Glomerular endothelial cell (primary cell): ENCODE measurements at places on chromosomes 1 and 21. TPM values are rescaled to one million over a fixed set of nuclear protein-coding genes. Genes with fewer than 3 reads are reported as not detected.

CYP4A22 gene
- total RNA-seq = not detected in 2 replicates

NGF gene
- total RNA-seq = 0.93 TPM in 1 of 2 replicates, not detected in the other

NR0B2 gene
- not detected in 2 replicates for total RNA-seq

GRCh38 chr1:213987927-213988506 is at the start of gene PROX1:
Gene PROX1 (plus strand): TSS chr1:213987973. CDS start chr1:213996536, 8,563 bp downstream.
- peak; percentile 61 for DNase-seq

GRCh38 chr1:58543260-58543659 is 3.3 kb downstream of the OMA1 start:
- DNase-seq = no peak

GRCh38 chr1:162185314-162186025 is 116.0 kb downstream of the NOS1AP start:
- DNase-seq = no peak

- DNase-seq = no peak
Measured at GRCh38 chr1:228101994-228102790, 933 bp downstream of the C1orf35 start.

DNA sequence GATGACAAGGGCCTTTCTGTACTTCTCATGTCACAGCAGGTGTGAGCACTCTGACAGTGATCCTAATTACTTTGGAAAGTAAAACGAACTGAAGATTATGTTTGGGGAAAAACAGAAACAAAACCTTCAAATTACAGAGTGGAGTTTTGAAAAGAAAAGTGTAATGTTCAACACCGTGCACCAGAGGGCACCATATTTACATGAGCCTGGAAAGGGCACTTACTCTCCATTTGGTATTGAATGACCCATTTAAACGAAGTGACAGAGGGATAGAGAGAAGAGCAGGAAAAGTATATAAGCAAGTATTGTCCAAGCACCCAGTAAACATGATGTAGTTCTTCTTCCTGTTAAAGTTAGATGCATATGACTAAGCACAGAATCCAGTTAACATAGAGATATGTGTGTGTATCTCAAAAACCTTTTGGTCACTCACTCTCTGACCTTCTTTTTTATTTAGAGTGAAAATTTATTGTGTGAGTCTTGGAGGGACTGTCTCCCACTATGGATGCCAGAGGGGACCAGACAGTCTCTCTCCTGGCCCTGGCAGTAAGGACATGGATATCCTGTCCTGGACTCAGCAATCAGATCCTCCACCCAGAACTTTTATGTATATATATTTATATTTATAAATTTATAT is 3.8 kb upstream of the RGSL1 start:
- DNase-seq = peak; percentile 20

GRCh38 chr21:34351786-34352241 is 12.0 kb upstream of the KCNE2 start:
- DNase-seq = no peak

DNA sequence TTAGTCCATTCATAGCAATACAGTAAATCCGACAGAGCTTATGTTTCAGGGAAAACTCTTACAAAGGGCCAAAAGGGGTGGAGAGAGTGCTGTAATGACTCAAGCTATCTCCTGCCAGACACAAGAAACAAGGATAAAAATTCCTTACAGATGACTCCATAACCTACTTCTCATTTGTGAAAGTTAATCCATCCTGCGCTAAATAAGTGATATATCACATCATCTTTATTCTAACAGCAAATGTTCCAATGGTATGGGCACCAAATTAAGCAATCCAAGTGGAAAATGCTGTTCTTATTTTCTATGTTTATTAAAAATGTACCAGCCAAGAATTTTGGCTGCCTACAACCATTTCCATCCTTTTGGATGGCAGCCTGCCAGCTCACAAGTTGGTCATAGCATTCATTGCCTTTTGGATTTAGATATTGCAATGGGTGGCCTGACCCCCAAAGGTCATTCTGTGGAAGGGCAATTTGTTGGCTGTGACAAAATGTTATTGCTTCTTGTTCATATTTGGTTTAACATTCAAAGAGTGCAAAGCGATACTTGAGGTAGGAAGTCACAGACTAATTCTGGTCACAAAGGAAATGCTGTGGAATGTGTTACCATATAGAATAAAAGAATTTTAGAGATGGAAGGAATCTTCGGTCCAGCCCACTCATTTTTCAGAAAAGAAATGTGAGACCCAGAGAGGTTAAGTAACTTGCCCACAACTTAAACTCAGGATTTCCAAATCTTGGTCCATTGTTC is 2.8 kb upstream of the ENAH start:
- peak; percentile 84 for DNase-seq

- no peak for DNase-seq
Measured at GRCh38 chr1:176876966-176877515, 287.5 kb downstream of the ASTN1 start.

DNA sequence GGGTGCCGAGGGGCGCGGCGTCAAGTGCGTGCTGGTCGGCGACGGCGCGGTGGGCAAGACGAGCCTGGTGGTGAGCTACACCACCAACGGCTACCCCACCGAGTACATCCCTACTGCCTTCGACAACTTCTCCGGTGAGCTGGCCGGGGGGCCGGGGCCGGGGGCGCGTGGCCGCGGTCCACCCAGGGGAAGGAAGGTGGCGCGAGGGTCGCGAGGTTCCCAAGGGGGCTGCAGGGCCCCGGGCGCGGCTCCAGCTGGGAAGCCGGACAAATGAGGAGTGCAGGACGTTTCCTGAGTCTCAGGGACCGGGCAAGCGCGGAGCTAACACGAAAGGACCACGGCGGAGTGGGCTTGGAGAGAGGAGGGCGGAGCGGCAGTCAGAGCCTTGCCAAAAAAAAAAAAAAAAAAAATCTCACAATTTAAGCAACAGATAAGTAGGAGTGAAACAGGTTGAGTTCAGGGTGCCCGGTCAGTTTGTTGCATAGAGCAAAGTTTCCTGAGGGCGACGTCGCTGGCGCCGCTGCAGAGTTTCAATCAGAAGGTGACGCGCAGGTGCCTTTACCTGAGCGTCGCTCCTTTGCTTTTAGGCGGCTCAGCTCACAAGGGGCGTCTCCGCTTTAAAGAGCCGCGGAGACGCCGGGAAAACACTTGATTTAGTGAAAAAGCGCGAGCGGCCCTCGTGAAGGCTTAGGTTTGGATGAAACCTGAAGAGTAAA is 750 bp downstream of the RHOU start:
- DNase-seq = no peak

GRCh38 chr1:234609691-234610042 is 311 bp downstream of the IRF2BP2 start:
- DNase-seq = no peak

- no peak for DNase-seq
Measured at GRCh38 chr21:21722731-21723130, 724.5 kb downstream of the NCAM2 start.

DNA sequence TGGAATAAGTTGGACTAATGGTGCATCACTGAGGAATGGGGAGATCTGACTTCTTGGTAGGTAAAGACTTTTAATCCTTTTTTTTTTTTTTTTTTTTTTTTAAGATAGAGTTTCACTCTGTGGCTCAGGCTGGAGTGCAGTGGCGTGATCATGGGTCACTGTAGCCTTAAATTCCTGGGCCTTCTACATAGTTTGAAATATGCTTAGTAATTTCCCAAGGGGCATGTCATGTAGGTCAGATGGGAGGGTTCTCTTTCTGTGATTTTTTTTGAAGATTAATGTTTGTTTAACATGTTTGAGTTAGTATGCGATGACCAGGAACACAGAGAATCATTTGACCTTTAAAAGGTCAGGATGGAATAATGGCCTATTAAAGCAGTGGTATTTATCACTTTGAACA is 129.1 kb downstream of the S1PR1 start:
- no peak for DNase-seq

DNA sequence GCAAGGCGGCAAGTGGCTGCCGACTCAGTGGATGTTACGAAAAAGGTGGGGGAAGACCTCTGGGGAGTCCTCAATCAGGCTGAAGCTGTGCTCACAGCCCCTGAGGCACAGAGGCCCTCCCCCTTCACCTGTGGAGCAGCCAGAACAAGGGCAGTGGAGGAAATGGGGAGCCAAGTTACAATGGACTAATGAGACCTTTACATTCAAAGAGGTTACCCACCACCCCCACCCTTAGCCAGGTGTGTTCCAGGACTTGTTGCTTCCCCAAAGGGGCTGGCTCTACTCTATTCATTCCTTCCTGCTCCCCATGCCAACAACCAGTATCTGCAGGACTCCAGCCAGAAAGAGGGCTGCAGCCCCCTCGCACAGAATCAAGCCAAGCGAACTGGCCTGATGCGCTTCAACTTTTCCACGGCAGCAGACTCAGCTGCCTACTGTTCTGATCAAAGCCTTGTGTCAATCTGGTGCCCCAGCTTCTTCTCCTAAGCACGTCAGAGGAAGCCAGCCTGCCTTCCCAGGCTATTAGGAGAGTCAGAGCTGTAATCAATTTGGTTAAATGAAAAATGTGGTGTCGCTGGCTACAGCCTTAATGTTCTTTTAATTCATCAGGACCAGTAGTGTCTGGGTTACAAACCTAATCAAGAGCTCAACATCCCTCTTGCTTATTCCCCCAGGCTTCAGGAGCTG is 1.8 kb upstream of the SYT2 start:
- no peak for DNase-seq
